ENCODE measurements at places on chromosomes 5 and 9.

GRCh38 chr5:98795243-98795642 is 21.8 kb downstream of the RGMB start:
- DNase-seq = no peak

DNA sequence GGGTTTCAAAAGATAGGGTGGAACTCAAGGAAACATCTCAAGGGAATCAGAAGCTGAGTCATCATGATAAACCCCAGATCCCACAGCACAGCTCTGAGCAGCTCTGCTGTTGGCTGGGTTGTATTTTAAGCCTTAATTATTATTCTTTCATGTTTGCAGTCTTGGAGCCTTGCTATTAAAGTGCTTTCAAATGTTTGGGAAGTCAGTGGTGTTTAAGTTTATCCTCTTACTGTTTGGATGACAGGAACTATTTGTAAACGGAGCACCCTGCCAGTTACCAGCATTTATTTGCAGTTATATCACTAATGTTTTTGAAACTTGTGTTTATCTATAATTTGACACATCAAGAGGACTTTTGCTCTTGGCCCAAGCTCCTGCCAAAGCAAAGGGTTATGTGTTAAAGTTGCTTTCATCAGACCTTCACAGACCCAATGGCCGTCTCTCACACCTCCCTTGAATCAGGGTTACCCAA is 141.1 kb upstream of the SPDL1 start:
- DNase-seq = no peak

DNA sequence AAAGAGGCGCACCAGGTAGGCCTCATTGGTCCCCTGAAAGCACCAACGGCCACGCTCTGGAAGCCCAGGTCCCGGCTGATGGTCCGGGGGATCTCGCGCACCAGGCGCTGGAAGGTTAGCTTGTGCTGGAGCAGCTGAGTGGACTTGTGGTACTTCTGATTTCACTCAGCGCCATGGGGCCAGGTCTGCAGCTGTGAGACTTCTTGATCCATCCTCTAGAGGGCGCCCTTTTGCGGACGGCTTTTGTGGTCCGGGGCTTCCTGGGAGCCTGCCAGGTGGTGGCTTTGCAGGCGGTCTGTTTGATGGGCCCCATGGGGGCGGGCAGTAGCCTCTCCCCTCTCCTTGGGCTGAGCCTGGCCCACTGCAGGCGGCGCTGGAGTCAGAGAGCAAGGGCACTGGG is 10.4 kb downstream of the TAF11L12 start:
- DNase-seq = no peak

- DNase-seq = no peak
These were observed 8.6 kb downstream of the AGPAT2 start for GRCh38 chr9:136678624-136679023.

GRCh38 chr9:17291766-17292165 is 156.9 kb downstream of the CNTLN start:
- DNase-seq = no peak

DNA sequence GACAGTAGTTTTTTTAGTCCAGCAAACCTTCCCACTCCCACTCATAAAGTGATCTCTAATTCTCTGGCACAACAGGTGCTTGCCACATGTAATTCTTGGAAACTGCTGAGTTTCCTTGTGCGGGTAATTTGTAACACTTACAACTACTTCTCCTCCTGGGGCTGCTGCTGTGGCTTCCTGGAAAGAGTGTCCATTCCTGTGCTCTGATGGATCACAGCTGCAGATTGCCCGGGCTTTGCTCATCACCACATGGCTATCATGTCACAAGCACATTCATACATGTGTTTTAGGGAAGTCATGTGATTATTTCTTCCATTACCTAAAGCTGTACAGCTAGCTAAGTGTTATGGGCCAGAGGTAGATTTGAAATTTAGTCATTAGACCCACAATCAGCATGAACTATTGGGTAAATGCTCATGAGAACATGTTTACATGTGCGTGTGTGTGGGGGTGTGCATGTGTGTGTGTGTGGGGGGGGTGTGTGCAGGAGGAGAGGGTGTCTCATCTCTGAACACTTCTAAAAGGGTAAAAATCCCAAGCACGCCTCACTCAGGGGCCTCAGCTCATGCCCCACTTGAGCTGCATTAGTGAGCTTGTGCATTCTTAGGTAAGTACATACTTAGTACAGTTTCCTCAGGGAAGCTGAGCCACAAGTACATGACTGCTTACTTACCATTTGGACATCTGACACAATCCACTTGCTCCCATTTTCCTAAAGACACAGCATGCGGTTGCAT is 118.1 kb upstream of the CCDC112 start:
- DNase-seq = no peak

- DNase-seq = no peak
These were observed 5.4 kb downstream of the RGS3 start for GRCh38 chr9:113468716-113469448.

DNA sequence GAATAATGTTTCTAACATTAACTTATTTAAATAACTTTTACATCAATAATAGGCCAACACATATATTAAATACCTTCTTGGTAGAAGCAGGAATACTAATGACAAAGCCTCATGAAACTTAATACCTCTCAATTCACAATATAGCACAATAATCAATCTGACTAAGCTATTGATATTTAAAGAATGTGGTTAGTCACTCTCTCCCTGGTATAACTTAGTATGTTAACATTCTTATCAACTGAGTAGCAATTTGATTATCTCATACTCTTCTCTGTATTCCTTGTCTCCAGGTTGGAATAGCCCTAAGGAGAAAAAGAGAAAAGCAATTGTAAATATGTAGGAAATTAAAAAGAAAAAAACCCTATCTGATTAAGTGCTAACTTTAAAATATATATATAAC is 4.9 kb upstream of the PGGT1B start:
- DNase-seq = no peak

GRCh38 chr9:81116340-81117137 is 572.8 kb downstream of the TLE1 start:
- DNase-seq = no peak

DNA sequence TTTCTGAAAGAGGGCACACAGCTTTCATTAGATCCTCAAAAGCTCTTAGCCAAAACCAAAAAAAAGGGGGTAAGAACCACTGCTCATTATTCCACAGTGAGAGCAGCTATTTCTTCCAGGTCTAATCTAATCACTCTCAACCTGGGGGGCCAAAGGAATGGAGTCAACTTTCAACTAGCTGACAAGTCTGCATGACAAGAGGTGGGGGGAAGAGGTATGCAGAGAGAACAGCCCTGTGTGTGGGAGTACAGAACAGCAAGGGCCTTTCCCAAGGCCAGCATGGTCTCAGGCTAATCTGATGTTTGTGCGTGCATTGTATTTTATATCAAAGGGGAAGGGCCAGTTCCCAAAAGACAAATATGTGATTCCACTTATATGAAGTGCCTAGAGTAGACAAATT is 36.9 kb upstream of the PIP5K1B start:
- DNase-seq = no peak

- DNase-seq = no peak
These were observed 79.9 kb upstream of the CPEB4 start for GRCh38 chr5:173808079-173808808.

DNA sequence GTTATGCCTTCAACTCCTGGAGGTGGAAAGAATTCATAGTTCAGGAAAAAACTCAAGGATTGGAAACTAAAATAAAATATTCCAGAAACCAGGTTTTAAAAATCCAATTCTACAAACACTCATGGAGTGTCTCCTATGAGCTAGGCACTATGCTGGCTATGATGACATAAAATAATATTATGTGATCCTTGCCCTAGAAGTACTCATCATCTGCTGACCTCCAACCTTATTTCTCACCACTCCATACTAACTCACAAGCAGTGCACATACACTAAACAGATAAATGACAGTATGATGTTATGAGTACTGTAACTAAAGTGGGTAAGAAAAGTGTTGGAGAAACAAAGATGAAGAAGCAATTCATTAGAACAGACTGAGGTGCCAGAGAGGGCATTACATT is 93.2 kb upstream of the NR5A1 start:
- no peak for DNase-seq

GRCh38 chr5:109931049-109931780 is 241.5 kb downstream of the MAN2A1 start:
- no peak for DNase-seq

DNA sequence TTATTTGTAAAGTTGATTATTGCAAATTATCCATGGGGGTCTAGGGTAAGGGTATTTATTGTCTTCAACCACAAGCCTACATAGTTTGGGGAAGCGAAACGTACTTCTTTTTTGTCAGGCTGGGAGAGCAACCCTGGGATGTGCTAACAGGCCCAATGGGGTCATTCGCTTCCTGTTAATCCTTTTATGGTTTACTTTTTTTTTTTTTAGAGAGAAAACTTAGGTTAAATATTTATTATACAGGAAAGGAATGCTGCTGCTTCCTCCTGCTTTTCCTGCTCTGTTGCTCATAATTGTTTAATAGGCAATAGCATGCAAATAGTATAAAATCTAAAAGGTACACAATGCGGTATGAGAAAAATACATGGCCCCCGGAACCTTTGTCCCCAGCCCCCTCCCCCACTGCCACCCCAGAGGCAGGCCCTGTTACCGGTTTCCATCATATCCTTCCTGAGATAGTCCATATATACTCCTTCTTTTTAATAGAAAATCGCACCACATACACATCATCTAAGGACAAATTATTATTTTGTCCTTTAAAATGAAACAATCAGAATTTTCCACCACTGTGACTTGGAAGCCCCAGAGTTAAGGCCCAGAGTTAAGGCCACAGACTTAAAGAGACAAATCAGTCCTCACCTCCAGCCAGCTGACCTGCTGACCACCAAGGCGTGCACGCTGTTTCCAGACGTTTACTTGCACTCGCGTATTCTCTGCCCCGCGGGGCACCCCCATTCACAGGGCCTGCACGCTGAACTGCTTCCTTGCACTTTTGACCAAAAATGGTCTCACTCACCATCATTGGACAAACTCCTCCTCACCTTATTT is 83.9 kb downstream of the NDFIP1 start:
- no peak for DNase-seq

DNA sequence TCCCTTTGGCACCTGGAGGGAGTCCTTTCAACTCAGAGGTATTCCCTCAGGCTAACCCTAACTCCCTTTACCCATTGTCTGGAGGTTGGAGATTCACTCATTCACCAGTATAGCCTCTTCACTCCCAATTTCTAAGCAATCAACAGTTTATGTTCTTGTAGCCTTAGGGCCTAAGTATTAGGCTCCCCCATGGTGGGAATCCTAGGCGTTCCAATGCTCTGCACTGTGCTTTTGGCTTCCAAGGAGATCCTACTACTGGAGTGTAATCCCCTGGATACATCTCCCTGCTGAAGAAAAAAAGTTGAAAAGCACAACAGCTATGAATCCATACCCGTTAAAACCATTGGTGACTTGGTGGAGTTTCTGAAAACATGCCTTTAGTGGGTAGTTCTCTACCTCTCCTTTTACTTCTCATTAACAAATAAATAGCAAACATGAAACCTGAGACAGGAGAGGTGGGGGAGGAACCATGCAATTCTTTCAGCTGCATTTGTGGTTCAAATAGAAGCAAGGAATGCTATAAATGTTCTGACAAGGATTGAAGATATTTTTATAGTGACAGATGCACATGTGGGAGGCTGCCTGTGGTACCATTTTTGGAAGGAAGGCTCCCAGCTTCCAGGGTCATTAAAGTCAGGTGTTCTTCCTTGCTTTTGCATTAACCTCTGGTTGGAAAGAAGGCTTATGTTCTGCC is 397.1 kb downstream of the DMAC1 start:
- DNase-seq = no peak

DNA sequence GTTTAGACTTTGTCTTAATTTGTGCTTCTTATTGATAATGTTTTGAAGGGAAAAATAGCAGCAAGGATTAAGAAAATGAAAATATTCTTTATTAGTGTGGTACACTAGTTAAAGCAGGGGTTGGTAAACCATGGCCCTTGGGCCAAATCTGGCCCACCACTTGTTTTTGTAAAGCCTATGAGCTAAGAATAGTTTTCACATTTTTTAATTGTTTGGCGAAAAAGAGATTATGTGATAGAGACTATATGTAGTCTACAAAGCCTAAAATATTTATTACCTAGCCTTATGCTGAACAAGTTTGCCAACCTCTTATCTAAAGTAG is 57.2 kb downstream of the KCNN2 start:
- no peak for DNase-seq

GRCh38 chr9:88824711-88825110 is 166.6 kb upstream of the S1PR3 start:
- DNase-seq = no peak

- no peak for DNase-seq
These were observed 247.6 kb upstream of the IRX4 start for GRCh38 chr5:2130361-2130760.

GRCh38 chr5:117102591-117102990 is 528.0 kb upstream of the SEMA6A start:
- no peak for DNase-seq

GRCh38 chr5:31884896-31885295 is 246.0 kb downstream of the PDZD2 start:
- no peak for DNase-seq

DNA sequence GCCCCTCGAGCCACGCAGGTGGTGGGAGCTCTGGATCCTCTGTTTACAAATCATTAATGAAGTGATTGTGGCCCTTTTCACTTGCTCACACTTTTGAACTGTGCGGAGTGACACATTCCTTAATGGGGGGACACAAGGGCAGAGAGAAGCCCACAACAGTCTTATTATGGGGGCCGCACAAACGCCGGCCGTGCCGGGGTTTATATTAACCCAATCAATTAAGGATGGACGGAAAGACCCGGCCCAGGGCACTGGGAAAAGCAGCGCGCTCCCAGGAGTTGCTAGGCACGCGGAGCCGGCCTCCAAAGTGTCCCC is 634.8 kb downstream of the IRX1 start:
- no peak for DNase-seq

GRCh38 chr9:98457726-98458370 is 202.4 kb upstream of the TBC1D2 start:
- DNase-seq = no peak

GRCh38 chr5:122173474-122174415 is 44.4 kb downstream of the ZNF474 start:
- DNase-seq = no peak

GRCh38 chr5:171010816-171011215 is 149.0 kb downstream of the RANBP17 start:
- DNase-seq = no peak

- no peak for DNase-seq
These were observed 14.9 kb downstream of the MYO10 start for GRCh38 chr5:16921211-16921610.
